ENCODE measurements at places on chromosomes 12 and 14.

DNA sequence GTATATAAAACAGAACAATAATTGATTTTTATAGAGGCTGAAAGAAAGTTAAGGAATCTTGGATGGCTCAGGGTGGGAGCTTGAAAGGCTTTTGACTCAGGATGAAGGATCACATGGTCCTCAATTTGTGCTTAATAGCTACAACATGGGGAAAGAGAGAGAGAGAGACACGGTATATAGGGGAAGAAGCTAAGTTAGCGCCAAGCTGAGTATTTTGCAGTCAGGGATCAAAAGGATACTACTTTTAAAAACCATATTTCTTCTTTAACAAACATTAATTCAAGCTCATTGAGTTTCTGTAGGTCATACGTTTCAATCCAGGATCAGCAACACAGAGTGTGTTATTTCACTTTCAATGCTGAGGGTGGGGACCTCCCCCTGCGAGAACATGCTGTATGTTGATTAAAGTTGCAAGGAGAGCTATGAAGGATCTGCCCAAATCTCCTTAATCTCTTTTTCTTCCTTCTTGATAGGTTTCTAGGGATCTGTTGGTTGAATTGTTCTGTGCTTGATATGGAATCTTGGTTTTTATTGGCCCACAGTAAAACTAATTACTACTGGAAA lies 133.1 kb upstream of the NUDT4 start:
- no peak for DNase-seq

DNA sequence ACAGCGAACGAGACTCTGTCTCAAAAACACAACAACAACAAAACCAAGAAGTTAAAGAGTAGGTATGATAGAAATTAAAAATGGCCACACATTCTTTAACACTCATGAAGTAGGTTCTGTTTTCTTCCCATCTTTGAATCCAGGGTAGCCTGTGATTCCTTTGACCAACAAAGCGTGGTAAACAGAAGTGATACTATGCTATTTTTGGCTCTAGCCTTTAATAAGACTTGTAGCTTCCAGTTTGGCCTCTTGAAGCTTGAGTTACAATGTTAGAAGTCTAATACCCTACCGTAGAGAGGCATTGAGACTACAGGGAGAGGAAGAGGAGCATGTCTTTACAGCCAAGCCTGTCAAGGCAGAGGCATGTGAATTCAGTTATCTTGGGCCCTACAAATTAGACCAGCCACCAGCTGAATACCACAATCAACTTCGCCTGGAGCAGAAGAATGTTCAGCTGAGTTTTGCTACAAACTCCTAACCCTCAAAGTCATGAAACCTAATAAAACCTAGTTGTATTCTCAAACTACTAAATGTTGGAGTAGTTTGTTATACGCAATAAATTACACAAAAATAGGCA lies 4.9 kb upstream of the NEMF start:
- DNase-seq: no peak

- no peak for DNase-seq
Measured at GRCh38 chr14:79407572-79407971, 803.7 kb downstream of the DIO2 start.

DNA sequence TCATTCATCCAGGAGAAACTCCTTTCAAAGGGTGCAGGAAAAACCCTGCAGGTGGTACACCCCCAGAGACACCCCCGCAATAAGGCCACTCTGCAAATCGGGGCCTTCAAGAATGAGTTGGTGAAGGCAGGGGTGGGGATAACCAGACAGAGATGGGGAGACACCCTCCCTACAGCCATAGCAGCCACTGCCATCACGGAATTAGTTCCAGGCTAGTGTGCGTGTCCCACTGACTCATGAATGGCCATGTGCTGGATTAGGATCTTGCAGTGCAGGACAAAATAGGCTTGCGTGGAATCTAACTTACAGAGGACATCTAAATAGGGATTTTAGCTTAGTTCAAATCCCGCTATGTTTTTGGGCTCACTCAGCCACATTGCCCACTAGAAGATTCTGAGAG lies 37.8 kb downstream of the SPRING1 start:
- no peak for DNase-seq

- no peak for DNase-seq
Measured at GRCh38 chr12:76106631-76107030, 22.1 kb upstream of the NAP1L1 start.

GRCh38 chr12:47819896-47820630 lies at the start of gene HDAC7:
HDAC7 (minus strand) TSS chr12:47819903; CDS start chr12:47819785, 118 bp downstream.
- peak; percentile 68 for DNase-seq

DNA sequence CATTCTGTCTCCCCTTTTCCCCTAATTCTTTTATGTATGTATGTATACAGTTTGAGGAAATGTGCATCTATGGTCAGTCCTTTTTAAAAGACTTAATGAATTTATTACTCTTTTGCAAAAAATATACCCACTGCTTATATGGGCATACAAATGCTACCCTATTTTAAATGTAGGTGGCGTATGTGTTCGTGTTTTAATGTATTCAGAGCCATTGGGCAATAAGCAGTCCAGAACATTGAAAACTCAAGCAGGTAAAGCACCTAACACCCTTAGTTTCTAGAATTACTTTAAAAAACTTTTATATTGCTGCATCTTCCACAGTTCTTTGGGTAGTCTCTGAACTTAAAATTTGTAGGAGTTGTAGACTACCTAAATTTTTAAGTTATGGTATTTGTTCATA lies 42.6 kb upstream of the A2ML1 start:
- DNase-seq: no peak

DNA sequence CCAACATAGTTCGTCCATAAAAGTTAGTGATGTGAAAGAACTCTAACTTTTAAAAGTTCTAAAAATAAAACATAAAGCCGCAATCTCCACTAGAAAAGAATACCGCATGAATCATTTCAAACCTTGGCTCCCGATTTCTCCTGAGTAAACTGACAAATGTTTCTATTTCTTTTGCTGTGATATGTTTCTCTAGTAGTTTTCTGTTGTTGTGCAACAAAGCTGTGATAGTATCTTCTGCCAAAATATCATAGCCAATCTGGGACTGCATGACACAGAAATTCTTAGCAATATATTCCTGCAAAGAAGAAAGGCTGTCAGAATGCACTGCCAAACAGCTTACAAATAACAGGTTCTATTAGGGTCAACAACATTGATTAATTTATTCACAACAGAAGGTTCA lies 174.0 kb downstream of the ITPR2 start:
- no peak for DNase-seq

DNA sequence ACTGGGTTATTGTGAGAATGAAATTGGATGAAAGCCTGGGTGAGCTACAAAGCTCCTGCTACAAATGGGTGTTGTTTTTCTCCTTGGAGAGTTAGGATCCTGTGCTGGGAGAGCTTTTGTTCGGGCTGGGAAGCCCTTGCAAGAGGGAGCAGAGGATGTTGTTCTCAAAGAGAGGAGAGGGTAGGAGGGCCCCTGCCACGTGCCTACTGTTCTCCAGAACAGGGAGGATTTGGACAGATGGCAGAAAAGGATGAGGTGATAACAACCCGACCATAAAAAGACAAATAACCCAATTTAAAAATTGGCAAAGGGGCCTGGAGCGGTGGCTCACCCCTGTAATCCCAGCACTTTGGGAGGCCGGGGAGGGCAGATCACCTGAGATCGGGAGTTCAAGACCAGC lies 68.8 kb downstream of the GALNT16 start:
- no peak for DNase-seq

- DNase-seq: no peak
Measured at GRCh38 chr12:118271770-118272417, 100.8 kb downstream of the TAOK3 start.

GRCh38 chr14:99758121-99758821 lies 34.9 kb upstream of the EML1 start:
- DNase-seq: no peak

- DNase-seq: peak; percentile 29
Measured at GRCh38 chr14:71138448-71139293, 231.4 kb downstream of the PCNX1 start.

DNA sequence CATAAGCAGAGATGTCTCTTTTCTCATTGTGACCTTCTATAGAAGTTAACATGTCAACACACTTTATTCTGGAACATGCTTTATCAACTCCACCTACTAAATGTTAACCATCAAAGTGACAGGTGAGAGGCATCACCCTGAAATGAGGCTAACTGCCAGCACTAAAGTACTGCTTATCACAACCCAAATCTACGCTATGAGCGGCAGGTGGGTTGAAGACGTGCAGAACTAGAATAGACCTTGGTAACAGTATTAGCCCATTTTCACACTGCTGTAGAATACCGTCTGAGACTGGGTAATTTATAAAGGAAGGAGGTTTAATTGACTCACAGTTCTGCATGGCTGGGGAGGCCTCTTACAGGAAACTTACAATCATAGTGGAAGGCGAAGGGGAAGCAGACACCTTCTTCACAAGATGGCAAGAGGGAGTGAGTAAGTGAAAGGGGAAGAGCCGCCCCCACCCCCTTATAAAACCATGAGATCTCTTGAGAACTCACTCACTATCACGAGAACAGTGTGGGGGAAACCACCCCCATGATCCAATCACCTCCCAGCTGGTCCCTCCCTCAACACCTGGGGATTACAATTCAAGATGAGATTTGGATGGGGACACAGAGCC lies 359.0 kb downstream of the SEC23A start:
- no peak for DNase-seq

GRCh38 chr14:29454026-29454693 lies 473.5 kb downstream of the PRKD1 start:
- DNase-seq: no peak

DNA sequence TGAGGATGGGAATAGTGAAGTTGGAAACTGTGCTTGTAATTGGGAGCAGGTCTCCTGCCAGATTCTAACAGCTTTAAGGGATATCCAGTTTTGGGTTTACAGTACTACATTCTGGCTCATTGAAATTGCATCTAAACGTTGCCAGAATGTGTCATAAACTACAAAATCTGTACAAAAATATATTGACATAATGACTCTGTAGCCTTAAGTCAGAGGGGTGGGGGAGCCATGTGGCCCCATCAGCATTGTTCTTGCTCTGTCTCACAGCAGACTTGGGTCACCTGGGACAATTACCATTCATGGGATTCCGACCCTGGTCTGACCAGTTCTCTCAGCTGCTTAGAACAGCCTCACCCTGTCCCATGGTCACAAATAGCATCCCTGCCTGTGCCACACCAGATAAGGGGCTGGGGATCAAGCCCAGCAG lies 43.3 kb upstream of the MED13L start:
- no peak for DNase-seq

DNA sequence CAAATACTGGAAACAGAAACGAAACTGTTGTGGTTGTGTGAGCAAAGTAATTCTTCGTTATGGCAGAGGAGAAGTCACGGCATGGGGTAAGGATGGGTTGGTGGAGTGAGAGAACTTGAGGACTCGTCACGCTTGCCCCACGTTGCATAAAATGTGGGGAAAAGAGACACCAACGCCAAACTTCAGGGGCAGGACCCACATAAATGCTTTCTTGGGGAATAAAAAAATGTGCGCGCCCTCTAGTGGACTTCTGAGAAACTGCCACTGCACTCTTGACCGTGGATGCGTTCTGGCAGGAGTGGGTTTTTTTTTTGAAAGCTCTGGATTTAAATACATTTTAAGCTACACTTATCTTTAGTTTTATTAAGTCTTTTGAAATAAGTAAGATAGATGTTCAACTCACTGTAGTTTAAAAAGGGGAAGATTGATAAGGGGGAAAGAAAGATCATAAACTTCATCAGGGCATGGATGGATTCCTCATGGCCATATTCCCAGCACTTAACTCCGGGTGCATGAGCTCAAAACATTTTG lies 4.1 kb upstream of the IGF1 start:
- no peak for DNase-seq

DNA sequence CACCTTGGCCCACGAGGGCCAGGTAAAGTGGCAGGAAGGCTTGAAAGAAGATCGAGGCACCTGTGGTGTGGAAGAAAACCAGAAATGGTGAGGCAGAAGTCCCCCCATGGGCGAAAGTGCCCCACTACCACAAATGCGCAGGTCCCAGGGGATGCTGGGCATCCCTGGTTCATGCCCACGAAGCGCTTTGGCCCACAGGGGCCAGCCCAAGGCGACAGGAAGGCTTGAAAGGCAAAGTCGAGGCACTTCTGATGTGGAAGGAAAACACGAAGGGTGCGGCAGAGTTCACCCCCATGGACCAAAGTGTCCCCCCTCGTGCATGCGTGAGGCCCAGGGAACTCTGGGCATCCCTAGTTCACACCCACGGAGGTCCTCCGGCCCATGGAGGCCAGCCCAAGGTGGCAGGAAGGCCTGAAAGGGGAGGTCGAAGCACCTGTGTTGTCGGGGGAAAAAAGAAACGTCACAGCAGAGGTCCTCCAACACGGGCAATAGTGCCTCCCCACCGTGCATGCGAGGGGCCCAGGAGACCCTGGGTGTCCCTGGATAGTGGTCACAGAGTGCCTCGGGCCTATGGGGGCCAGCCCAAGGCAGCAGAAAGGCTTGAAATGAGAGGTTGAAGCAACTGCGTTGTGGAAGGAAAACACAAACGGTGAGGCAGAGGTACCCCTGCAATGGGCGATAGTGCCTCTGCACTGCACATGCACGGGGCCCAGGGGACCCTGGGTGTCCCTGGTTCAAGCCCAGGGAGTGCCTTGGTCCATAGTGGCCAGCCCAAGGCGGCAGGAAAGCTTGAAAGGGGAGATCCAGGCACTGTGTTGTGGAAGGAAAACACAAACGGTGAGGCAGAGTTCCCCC lies 373.9 kb downstream of the ALG10 start:
- DNase-seq: no peak

DNA sequence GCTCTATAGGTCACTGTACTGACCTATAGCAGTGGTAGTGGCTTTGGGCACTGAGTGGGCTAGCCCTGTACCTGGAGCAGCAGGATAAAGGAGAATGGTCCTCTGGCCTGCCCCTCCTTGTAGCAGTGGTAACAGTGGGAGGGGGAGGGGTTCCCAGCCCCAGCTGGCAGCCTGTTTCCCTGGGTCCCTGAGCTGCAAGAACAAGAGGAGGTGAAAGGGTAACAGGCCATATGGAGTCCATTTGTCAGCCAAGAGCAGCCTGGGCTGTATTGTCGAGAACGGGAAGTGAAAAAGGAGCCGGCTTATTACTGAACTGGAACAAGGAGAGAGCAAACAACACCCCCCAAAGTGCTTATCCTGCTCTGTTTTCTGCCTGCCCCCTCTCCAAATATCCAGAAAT lies 73.8 kb upstream of the SRSF5 start:
- no peak for DNase-seq

- no peak for DNase-seq
Measured at GRCh38 chr12:101813117-101813516, 17.6 kb downstream of the GNPTAB start.

DNA sequence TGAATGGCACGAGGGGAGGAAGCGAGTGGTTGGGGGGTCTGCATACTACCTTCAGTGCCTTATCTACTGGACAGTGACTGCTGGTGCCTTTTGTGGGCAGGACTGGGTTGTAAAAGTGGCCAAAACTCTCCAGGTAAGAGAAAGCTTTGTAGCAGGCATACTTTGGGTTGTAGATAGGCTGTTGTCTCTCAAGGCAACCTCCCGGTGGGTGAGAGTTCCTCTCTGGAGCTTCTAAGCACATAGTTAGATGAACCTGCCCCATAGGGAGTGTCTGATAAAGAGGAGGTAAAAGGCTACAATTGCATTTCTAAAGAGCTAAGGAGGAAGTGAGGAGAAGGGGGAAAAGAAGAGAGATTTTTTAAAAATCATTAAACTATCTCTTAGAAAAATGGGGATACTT lies 4.2 kb upstream of the DAD1 start:
- no peak for DNase-seq

- no peak for DNase-seq
Measured at GRCh38 chr14:93970965-93971634, 5.3 kb downstream of the ASB2 start.

GRCh38 chr12:10807186-10807585 lies at the start of gene TAS2R8:
TAS2R8 (minus strand) TSS chr12:10807286; CDS start chr12:10806980, 306 bp downstream.
- no peak for DNase-seq

Data from stimulated activated CD4-positive, alpha-beta T cell treated with anti-CD3 and anti-CD28 coated beads, TNF-alpha, amount 100 ng/mL, for 4 hours (primary cell).